Myocyte (in vitro differentiated cells): ENCODE measurements at places on chromosomes 6 and 20. TPM values are rescaled to one million over a fixed set of nuclear protein-coding genes. Genes with fewer than 3 reads are reported as not detected.

Gene PRR18
- total RNA-seq, result 0.21 TPM in 1 of 2 replicates, not detected in the other

DNA sequence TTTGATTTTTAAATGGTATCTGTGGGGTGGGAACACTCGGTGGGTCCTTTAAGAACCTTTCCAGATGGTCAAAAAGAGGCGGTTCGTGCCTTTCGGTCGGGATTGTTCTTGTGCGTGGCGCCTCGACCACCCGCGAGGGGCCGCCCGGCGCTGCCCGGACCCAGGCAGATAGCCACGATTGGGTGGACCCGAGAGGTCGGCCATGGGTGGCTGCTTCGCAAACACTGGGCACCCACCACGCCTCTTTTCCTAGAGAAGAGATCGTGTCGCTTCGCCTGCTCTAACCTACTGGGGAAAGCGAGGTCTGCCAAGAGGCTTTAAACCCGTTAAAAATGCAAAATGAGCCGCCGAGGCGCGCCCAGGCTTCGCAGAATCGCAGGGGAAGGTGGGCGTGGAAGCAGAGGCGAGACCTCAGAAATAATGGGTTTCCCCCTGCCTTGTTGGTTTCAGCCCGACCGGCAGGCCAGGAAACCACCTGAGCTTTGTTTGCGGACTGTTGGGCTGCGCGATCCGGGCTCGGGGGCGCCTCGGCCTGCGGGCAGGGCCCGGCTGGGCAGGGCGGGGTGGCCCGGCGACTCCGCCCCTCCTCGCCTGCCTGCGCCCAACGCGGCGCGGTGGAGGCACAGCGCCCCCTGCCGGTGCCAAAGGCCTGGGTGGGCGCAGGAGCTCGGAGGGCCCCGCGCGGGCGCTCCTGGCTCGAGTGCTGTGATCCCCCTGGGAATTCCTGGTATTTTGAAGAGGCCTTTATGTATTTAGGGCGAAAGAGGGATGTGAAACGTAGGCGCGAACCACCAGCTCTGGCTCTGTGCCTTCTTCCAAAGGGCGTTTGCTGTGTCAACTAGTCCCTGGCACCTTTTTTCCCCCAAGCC, 1.6 kb downstream of the MARCKS start:
- peak; percentile 92 for DNase-seq

DNA sequence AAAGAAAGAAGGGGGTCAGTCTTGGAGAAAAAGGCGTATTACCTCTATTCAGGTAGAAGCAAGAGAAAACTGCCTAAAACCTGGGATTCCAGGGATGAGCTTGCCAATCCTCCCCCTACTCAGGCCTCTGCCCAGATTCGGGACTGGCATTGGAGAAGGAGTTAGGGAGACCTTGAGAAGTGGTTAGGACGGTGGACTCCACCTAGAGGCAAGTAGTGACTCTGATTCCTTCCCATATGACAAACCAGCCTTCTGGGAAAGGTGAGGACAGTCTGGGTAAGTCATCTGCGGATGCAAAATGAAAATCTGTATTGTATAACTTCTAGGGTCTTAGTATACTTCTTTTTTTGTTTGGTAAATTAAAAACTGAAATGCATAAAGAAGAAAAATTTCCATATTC, 43.8 kb downstream of the SLX4IP start:
- no peak for DNase-seq

DNA sequence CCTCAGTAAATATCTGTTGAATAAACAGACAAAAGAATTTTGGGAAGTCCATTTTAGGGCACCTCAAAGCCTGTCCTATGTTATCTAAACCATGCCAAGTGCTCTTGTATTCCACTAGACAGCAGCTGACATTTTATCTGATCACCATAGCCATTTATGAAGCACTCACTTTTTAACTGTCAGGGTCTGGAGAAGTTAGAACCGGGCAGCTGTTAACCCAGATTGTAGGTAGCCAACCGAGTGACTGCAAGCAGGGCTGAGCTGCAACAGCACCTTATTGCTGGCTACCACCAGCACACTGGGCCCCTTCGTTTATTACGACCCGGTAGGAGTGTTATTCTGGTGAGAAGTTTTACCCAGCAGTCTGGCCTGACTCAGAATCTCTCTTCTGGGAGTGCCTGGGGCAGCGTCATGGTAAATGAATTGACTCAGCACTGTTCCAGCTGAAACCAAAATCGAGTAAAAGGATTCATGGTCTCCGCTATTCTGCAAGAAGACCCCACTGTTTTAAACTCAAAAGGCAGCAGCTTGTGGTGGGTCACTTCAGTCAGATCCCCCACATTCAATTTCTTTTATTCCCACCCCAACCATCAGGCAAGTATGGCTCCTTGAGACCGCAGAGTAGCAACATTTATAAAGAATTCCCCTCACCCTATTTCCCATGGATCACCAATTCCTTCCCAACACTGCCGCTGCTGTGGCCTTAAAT, 1.7 kb downstream of the UBE2V1 start:
- DNase-seq, result peak; percentile 48

DNA sequence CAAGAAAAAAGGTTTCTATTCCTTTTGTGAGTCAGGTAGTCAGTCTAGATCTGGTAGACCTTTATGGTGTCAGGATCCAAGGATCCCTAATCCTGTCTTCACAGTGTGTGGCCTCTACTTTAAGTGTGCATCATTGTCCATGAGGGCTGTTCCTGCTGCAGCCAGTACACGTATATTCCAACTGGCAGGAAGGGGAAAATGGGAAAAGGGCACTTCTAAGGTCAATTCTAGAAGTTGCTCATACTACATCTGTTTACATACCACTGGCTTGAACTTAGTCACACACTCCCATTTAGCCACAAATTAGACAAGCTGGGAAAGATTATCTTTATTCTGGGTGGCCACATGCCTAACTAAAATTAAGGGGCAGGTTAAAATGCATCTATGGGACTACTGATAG, 9.7 kb upstream of the MMS22L start:
- no peak for DNase-seq

GRCh38 chr6:30719791-30720737, at the start of gene TUBB:
TSS of gene TUBB (plus strand) at chr6:30720352. CDS start at chr6:30720507, 155 bp downstream.
- peak; percentile 99 for DNase-seq

DNA sequence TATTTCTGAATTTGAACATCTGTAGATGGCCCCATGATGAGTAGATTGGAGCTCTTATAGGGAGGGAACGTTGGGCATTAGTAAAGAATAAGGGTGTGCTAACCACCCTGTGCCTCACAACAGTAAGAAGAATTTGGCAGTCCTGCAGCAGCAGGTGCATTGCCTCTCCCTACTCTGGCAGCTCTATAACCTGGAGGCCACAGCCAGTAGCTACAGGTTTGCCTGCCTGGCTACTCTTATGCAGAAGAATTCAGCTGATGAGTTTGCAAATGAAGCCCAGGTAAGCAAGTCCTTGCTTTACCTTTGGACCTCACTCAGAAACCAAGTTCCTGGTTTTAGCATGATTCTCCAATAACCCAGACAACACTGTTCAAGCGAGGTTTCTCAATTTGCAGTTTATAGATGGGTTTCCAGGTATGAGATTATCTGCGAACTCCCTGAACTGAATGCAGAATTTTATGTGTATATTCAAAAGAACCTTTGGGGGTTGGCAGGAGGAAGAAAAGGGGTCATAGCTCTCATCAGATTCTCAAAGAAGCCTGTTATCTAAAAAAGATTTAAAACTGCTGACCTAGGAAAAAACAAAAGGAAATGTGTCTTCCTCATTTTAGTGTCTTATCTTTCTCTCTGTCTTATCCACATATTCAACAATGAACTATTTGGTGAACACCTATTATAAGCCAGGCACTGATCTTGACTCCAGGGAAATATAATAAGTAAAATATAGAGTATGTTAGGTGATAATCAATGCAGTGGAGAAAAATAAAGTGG, 18.9 kb downstream of the TREML1 start:
- DNase-seq, result no peak

GRCh38 chr6:71204741-71205140, 83.9 kb upstream of the OGFRL1 start:
- DNase-seq, result no peak

DNA sequence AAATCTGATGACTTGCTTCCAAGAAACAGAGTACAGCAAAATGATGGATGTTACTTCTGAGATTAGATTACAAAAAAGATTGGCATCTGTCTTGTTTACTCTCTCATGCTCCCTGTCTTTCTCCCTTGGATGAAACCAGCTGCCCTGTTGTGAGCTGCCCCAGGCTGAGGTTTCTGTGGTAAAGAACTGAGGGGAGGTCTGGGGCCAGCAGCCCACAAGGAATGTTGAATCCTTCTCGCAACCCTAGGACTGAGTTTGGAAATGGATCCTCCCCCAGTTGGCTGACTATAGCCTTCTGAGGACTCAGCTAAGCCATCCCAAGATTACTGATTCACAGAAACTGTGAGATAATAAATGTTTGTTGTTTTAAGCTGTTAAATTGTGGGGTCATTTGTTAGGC, 5.6 kb upstream of the HECA start:
- peak; percentile 97 for DNase-seq

GRCh38 chr6:143063631-143064030, 2.9 kb downstream of the AIG1 start:
- DNase-seq, result peak; percentile 26

GRCh38 chr6:106080763-106081095, 5.4 kb upstream of the PRDM1 start:
- DNase-seq, result no peak

- DNase-seq, result no peak
These were observed 50.3 kb upstream of the ISM1 start for GRCh38 chr20:13170771-13171170.

DNA sequence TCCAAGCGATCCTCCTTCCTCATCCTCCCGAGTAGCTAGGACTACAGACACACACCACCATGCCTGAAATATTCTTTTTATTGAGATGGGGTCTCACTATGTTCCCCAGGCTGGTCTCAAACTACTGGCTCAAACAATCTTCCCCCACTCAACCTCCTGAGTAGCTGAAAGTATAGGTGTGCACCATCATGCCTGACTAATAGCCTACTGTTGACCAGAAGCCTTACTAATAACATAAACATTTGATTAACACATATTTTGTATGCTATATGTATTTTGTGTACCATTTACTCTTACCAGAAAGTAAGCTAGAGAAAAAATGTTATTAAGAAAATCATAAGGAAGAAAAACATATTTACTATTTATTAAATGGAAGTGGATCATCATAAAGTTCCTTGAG, 11.9 kb upstream of the WFDC10A start:
- DNase-seq, result no peak

DNA sequence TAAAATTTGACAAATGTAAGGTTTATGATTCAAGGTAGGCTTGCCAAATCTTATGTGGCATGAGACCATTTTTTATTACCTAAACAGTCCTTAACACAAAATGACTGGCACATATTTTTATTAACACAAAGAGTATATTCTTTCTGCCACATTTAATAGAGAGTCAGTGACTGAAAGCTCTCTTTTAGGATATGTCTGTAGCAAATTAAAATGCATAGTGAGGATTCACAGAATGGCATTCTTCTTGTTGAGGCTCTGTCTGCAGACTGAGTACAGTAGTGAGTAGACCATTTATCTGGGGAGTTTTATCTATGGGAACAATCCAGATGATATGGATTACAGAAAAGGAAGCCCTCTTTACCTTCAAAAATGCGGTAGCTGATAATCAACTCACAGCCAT, 56.5 kb downstream of the HAO1 start:
- DNase-seq, result no peak

DNA sequence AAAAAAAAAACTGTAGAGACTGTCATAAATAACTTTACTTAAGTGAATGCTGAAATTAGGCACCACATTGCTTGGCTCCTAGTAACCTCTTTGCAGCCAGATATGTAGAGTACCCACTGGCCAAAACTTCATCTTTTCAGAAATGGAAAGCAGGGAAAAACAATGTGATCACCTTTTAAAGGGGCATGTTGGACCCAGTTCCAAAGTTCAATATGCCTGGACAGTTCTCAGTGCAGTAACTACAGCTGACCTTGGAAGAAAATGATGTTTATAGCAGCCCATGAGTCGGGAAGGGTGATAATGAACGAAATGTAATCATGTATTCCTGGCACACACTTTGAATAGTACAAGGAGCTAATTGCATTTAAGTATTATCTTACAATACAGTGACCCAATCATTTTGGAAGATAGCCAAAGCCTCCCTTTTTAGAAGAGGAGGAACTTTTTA, 93.6 kb upstream of the TAB2 start:
- no peak for DNase-seq

DNA sequence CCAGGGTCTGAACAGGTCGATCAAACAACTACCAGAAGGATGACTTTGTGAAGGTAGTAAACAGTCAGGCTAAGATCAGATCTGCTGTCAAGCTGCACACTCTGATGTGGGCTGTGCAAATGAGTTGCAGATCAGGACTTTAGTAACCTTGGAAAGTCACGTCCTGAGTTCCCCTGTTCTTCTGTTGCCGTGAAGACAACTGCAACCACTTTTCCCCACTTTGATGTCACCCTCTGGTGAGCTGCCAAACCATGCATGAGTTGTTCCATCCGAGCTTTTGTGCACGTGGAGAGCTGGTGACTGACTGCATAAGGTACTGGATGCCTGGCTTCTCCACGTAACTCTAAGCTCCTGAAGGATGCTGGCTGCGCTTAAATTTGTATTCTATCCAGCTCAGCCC, 111.0 kb downstream of the CD83 start:
- DNase-seq, result peak; percentile 79
